IMR-90 (cell line): ENCODE measurements at places on chromosomes 5 and 9. TPM values are rescaled to one million over a fixed set of nuclear protein-coding genes. Genes with fewer than 3 reads are reported as not detected.
A peak's percentile ranks its signal among the peaks of the same experiment; 100 is the strongest.

DNA sequence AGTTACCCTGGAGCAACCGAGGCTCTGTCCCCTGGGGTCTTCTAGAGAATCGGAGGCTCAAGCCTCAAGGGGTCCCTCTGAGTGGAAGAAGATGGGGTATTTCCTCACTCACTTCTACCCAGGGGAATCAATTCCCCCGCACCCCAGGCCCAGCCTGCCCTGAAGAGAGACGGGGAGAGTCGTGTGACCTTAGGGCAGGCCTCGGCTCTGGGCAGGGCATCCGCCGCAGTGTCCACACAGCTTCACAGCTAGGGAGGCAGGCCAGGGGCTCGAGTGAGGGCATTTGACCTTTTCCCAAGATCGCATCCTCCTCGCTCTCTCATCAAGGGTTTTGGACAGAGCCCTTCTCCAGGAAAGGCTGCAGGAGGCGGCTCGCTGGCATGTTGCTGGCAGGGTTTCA, 57.9 kb upstream of the CNOT6 start:
- DNase-seq, result no peak

- peak; percentile 49 for DNase-seq
These were observed 1.0 kb downstream of the KLF4 start for GRCh38 chr9:107488375-107489143.

DNA sequence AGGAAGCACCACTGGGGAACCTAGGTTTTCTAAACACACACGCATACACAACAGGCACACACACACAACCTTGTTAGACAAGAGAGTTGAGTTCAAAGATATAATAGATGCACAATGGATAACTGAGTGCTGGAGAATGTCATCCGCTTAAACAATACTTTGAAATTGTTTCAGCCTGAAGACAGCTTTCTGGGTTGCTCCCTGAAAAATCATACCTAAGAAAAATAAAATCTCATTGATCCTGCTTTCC, 126.1 kb downstream of the TMEM161B start:
- no peak for DNase-seq

DNA sequence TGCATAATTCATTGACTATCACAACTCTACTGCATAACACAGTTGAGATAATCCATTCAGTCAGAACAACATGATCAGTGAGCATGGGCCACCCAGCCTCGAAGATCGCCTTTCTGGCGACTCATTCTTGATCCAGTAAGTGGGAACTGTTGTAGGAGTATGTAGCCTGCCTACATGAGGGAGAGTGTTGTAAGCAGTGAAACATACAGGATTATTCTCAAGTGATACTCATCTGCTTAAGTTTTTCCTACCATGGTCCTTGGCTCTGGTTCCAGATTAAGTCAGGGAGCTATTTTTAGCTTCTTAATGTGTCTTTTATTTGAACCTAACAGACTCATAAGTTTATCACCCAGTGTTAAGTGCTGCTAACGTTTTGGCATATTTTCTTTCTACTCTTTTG, 44.0 kb downstream of the TNPO1 start:
- peak; percentile 76 for DNase-seq

DNA sequence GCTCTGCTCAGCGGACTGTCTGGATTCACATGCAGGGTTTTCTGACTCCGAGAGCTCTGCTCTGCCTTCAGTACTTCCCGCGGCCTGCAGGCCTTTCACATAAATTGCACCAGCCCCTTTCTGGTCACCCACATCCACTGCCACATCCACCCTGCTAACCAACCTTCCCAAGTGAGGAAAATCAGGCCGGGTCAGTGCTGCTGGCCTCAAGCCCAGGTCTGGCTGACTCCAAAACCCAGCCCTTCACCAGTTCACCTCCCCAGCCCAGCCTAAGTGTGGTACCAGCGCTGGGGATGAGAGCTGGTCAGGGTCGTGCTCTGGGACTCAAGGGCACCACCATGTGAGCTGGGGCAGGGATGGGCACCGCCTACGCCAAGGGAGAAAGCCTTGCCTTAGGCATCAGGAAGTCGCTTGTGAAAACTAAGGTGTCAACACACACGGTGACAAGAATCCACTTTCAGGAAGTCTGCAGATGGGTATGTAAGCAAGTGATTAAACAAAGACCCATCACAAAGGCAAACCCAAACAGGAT, 12.3 kb downstream of the LMAN2 start:
- DNase-seq, result no peak

- DNase-seq, result no peak
These were observed 15.7 kb downstream of the LMBRD2 start for GRCh38 chr5:36135988-36136387.

GRCh38 chr5:68259700-68260099, 44.1 kb downstream of the PIK3R1 start:
- DNase-seq, result no peak

DNA sequence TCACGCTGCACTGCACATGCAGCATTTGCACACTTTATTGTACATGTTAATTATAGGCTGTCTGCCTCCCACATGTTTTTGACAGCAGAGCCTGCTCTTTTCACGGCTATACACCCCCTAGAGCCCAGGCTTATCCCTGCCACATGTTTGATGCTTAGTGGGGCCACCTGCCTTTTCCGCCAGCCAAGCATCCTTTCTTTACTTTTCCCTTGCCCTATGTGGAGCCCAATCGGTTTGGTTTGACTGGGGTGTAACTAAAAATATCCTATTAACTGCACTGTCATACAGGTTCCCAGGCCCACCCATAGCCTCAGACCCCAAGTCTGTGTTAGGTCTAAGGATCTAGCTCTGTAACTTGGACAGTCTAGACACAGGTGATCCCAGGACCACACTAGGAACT, 18.9 kb upstream of the S1PR3 start:
- no peak for DNase-seq

DNA sequence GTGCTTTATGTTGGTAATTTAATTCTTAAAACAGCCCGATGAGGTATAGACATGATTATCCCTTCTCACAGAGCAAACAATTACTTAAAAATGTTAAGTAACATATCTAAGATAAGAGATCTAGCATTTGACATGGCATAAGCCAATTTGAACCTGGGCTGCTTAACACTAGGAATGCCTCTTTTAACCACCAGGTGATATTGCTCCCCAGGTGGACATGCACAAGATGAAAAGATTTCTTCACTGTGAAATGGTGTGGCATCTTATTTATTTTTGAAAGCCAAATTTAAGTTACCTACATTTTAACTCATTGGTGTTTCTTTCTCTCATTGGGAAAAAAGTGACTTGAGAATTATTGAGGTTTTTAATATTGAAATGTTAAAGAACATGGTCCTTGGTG, 15.8 kb upstream of the LRRC70 start:
- no peak for DNase-seq

GRCh38 chr5:56102889-56103288, 108.1 kb upstream of the IL6ST start:
- DNase-seq, result peak; percentile 35

Gene BAAT
- under 0.01 TPM in 1 of 2 replicates, not detected in the other for total RNA-seq

Gene SMIM33
- total RNA-seq, result not detected in 2 replicates

Gene TRIM14
- 3.0 and 3.1 TPM in 2 replicates for total RNA-seq

Gene HINT2
- 6.7 and 7.5 TPM in 2 replicates for total RNA-seq
